ENCODE measurements at places on chromosomes 3 and 15.

GRCh38 chr15:67805666-67806516 is 19.4 kb upstream of the SKOR1 start:
- no peak for DNase-seq

DNA sequence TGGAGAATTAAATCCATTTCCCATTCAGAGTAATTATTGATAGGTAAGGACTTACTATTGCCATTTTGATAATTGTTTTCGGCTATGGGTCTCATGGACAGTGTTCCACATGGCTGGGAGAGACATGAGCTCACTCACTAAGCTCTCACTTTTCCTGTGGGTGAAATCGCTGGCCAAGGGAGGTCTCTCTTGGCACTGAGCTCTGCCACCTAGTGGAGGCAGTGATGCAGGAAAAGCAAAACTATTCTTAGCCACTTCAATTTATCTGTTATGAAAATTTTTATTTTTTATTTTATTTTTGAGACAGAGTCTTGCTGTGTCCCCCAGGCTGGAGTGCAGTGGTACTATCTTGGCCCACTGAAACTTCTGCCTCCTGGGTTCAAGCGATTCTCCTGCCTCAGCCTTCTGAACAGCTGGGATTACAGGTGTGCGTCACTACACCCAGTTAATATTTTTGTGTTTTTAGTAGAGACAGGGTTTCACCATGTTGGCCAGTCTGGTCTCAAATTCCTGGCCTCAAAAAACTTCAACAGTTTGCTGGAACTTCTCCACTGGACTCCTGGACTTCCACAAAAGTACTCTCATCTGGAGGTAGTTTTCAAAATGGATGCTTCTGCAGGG is 4.7 kb upstream of the RNF13 start:
- no peak for DNase-seq

DNA sequence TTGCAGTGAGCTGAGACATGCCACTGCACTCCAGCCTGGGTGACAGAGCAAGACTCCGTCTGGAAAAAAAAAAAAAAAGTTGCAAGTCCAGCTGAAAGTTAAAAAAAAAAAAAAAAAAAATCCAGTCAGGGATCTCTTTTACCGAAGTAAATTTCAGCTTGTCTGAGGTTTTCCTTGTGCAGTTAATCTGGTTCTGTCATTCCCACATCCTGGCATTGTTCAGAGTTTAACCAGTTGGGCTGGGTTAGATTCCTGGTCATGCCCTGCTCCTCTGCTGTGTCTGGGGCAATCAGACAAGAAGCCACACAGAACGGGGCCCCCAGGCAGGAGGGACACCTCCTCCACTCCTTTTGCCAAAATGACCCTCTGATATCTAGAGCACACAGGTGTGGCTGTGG is 84.1 kb upstream of the KLHL25 start:
- no peak for DNase-seq

GRCh38 chr3:52041118-52041731 is 15.1 kb downstream of the DUSP7 start:
- no peak for DNase-seq

GRCh38 chr15:77528290-77528967 is 104.3 kb downstream of the LINGO1 start:
- no peak for DNase-seq

GRCh38 chr3:195040773-195041520 is 230.0 kb downstream of the XXYLT1 start:
- DNase-seq, result no peak

DNA sequence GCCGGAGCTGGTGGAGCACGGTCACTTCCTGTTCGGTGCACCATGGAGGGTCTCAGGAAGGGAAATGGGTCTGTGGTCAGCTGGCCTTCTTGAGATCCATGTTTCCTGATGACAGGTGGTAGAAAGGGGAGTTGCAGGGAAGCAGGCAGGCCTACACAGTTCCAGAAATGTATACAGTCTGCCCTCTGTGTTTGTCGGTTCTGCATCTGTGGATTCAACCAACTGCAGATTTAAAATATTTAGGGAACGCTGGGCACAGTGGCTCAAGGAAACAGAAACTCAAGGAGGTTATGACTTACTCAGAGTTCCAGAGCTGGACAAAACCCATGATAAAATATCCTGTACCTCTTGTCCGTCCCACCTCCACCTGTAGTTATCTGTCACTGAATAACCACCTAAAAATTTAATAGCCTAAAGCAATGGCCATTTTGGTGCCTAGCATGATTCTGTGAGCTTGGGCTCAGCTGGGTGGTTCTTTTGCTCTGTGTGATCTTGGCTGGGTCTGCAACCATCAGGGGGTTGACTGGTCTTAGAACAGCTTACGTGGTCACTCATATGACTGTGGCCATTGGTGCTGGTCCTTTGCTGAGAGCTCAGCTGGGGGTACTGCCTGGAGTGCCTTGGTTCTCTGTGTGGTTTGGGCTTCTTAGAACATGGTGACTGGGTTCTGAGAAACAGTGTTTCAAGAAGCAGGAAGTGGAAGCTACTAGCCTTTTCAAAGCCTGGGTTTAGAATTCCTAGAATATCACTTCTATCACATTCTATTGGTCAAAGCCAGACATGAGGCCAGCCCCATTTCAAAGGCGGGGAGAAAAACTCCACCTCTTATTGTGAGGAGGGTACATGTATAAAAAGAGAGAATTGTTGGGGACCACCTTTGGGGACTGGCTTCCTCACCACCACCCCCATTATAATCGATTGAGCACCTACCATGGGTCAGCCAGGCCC is 239.7 kb upstream of the BHLHE40 start:
- peak; percentile 14 for DNase-seq

- no peak for DNase-seq
These were observed 3.5 kb downstream of the SPINT1 start for GRCh38 chr15:40847223-40847961.

DNA sequence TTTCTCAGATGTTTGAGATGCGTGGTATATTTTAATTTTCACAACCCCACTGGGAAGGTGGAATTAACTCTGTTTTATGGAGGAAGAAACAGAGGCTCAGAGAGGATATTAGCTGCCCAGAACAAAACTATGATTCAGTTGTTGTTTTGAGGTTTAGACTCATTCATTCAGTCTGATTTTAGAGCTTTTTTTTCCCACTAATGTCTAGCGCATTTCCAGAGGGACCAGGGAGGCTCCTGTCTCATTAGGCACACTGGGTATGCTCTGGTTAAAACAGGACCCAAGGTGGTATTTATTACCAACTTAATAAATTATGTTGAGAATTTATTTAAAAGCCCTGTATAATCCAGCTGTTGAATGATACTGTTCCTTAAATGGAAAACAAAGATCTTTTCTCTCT is 272.0 kb upstream of the RGMA start:
- DNase-seq, result no peak

- no peak for DNase-seq
These were observed 1.0 kb downstream of the ANP32A start for GRCh38 chr15:68819495-68820294.

DNA sequence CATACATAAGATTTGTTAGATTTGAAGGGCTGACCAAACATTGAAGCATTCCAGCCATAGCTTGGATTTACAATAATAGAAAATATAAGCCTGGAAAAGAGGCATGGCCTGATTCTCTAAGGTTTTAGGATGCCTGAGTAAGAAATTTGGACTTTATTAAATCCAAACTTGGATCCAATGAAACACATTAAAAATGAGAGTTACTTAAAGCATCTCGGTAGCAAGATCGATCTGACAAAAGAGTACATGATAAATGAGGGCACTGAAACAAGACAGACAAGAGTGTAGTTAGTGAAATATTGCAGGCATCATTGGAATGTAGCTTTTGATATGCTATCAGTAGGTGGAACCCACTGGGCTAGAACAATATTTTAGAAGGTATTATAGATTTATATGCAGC is 855.7 kb upstream of the DPPA4 start:
- DNase-seq, result no peak

DNA sequence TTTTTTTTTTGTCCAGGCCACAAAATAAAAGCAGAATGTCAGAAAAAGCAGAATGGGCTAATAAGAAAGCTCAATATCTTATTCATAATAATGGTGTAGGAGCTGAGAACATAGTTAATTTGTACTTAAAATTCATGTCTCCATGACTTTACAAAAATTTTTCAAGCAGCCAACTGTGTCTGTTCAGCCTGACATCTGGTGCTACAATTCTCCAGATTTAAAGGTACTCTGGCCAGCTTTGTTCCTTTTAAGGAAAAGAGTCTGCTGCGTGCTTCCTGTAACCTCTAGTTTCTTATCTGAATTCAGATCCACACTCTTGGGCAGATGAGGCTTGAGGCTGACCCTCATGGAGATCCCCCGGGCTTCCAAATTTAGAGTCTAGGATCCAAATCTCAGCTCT is 8.7 kb upstream of the RFX7 start:
- DNase-seq, result no peak

DNA sequence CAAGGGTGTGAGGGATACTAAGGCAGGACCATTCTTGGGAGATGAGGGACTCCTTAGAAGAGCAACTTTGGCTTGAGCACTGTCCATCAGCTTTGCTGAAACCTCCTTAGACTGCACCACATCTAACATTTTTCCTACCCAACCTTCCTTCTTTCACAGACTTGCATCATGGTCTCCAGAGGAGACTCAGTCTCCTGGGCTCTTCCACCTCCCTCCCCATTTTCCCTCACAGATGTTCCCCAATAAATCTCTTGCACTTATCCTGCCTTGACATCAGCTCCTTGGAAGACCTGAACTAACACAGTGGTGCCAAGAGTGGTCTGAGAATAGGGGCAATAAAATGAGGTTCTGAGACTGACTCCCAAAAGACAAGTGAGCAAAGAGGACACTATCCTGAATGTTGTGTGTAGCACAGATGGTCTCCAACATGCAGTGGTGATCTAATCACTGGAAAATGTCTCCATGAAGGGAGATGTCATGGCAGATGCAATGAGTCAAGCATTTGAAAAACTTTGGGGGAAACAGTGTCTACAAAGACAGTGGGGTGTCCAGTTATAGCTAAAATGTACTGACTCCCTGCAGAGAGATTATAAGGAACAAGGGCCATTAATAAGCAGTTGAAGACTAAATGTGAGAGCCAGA is 26.0 kb upstream of the BOC start:
- no peak for DNase-seq

DNA sequence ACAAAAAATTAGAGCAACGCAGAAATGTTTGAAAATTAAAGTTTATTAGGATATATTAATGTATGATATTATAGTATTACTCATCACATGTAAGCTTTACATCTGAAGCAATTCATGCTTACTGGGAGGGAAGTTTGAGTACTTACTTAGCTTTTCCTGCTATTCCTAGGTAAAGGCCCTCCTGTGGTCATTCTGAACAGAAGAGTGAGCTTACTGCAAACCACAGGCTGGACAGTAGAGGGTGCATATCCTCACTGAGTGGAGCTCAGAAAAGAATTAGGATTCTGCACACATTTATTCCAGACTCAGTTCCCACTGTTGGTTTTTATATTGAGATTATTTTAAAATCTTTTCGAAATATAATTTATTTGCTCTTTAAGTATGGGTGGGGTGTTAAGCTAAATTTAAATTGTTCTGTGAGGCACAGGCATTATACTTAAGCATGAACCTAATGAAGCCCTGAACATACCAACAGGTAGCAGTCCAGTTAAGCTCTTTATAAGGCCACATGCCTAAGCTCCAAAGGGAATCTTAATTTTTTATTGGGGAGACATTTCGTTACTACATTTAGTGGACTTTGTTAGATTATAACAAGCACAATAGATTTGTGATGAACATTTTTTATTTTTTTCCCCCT is 10.2 kb downstream of the MRPS22 start:
- no peak for DNase-seq

GRCh38 chr3:167318996-167319615 is 61.0 kb downstream of the ZBBX start:
- DNase-seq, result no peak

- DNase-seq, result no peak
These were observed 666.6 kb upstream of the CCDC54 start for GRCh38 chr3:106710596-106710995.

GRCh38 chr3:195548987-195549386 is 5.9 kb upstream of the PPP1R2 start:
- no peak for DNase-seq

GRCh38 chr3:15542614-15543013 is 21.1 kb upstream of the COLQ start:
- no peak for DNase-seq

GRCh38 chr3:44957986-44958385 is 18.0 kb downstream of the ZDHHC3 start:
- no peak for DNase-seq

DNA sequence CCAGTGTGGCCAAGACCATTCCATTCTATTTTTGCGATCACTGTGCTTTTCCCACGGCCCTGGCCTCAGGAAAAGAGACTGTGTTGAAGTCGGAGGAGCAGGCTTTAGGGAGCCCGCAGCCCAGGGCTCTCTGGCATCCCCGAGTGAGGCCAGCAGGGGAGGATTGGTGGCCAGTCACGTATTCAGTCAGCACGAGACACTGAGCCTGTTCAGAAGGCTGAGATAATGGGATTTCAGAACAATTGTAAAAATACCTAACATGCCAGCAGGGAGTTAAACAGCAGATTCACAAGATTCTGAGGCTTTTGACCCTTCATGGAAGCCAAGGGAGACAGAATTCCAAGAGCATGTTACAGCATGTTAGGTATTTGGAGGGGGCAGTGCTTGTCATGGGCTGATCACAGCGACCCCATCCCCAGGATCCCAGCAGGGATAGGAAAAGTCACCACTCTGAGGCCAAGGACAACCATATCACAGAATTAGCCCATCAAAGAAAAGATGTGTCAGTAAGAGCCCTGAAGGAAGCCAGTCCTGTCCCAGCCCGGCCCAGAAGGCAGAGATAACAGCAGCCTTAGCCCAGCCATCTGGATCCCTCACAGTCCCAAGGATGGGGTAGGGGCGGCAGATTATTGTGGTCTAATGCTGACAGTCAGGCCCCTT is 40.6 kb downstream of the AMOTL2 start:
- DNase-seq, result no peak

- DNase-seq, result no peak
These were observed 2.2 kb downstream of the ALPK3 start for GRCh38 chr15:84819291-84819768.

- no peak for DNase-seq
These were observed 40.6 kb upstream of the FXR1 start for GRCh38 chr3:180871901-180872300.

DNA sequence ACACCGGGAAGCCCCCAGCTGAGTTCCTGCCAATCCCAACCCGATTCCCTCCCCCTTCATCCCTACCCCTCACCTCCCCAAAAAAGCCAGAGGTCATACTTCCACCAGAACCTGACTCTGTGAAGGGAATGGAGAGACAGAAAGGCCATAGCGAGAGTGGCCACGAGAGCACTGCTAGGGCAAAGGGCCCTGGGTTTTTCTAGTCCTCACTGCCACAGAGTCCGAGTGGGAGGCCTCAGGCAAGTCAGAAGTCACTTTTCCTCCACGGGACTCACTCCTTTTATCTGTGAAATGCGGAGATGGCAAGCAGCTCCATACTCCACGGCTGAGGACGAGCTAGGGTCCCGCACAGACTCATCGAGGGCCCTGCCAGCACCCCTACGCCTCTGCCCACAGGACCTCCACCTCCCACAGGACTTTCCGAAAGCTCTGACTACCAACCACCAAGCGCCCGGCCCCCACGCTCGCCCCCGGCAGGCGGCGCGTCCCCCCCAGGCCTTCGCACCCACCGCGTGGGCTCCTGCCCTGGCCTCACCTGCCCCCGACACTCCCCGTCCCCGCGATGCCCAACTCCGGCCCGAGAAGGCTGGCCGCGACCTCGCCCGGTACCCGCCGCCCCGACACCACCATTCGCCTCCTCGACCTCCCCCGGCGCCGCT is 792 bp downstream of the ATP13A3 start:
- peak; percentile 55 for DNase-seq
